ENCODE measurements at places on chromosomes 6 and 20.
A peak's percentile ranks its signal among the peaks of the same experiment; 100 is the strongest.

DNA sequence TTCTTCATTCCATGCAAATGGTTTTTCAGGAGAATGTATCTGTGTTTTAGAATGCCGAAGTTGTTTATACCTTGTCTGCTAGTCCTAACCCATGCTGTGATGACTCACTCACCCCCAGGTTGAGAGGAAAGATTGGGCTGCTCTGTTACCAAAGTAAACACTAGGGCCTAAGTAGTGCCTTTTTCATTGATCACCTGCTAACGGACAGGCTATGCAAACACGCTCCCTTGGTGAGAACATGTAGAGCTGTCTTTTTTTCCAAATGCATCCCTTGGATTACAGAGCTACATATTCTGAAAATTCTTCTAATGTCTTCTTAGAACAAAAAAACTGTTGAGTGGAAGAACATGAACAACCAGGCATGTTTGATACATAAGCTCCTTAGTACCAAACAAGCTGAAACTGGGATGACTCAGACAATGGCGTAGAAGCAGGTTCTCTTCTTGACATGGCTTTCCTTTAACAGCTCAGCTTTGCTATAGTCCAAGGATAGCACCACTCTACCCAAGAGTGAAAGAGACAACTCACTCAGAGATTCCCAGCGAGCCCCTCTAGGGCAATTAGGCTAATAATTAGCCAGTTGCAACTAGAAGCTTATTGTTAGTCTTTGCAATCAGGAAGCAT is 20.5 kb downstream of the PERP start:
- DNase-seq, result no peak

DNA sequence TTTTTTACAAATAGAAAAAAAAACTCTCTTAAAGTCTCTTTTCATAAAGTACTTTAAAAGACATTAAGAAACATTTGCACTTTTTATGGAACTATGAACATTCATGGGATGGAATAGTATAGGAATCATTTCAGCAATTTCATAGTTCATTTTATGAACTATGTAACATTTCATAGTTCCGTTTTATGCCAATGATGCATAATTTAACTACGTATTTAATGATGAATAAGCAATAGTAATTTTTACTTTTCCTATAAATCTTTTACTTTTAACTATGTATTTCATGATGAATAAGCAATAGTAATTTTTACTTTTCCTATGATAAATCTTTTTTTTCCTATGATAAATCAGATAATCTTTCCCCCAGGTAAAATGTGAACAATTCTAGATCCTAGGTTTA is 47.7 kb downstream of the FAM184A start:
- no peak for DNase-seq

GRCh38 chr6:4786996-4787395 is 10.8 kb downstream of the CDYL start:
- DNase-seq, result no peak

DNA sequence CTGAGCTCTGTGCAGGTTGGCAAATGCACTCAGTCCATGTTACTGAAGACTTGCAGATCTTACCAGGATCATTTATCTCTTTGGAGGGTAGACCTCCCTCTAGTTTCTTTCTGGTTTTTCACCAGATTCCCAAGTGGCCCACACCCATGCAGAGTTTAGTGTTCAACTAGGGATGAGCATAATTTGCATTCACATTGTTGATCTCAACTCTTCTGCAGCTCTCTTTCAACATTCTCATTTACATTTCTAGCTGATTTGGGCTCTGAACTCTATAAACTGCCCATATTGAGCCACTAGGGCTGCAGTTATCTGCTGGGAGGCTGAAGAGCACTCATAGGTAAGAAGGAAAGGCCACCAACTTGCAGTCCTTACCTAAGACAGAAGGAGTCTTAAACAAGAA is 17.9 kb upstream of the HLA-C start:
- DNase-seq, result no peak

DNA sequence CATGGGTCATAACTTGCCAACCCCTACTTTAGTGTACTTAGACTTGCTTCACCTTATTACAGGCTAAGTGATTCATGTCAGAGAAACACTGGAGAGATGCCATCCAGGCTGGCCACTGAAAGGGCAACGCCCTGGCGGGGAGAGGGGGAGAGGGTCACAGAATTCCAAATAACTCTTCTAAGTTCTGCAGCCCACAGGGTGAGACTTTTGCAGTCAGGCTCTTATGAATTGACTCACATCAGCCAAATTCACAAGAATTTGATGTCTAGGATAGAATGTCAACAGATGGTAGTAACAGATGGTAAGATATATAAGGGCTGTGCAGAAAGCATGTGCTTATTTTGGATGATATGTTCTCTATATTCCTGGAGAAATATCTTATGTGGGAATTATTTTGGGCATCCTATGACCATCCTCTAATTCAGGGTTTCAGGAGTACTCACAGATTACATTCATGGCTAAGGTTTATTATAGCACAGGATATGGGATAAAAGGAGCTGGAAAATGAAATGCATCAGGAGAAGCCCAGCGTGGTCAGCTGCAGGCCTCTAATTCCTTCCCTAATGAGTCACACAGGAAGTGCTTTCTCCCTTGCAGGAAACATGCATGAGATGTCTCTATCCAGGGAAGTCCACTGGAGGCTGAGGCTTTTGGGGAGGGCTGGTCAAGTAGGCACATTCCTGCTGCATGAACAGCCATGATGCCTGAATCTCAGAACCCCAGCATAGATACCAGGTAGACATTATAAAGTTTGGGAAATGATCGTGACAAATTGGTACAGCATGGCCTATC is 58.7 kb upstream of the RIN2 start:
- DNase-seq, result no peak

DNA sequence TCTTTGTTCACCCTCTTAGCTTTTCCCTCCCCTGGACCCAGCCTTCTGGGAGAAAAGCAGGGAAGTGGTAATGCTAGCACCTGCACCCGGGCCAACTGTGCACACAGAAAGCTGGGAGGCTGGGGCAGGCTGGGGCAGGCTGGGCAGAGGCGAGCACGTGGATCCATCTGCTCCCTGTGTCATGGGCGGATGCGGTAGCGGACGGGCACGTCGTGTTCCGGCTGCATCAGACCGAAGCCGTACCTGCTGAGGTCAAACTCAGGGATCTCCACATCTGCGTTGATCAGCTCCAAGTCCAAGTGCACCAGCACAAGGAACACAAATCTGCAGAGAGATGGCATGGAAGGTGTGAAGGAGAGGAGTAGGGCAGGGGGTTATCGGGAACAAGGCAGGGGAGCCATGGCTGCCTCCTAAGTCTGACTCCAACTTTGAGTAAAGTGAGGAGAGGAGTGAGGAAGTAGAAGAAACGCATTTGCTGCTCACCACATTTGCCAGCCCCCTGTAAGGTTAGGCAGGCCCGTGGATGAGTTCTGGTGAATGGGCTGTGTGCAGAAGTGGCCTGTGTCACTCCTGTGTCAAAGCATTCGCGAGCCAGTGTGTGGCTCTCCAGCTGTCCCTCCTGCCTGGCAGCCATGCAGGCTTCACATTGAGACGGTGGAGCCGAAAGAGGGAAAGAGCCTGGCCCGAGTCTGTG is 25.4 kb upstream of the KCNB1 start:
- no peak for DNase-seq

DNA sequence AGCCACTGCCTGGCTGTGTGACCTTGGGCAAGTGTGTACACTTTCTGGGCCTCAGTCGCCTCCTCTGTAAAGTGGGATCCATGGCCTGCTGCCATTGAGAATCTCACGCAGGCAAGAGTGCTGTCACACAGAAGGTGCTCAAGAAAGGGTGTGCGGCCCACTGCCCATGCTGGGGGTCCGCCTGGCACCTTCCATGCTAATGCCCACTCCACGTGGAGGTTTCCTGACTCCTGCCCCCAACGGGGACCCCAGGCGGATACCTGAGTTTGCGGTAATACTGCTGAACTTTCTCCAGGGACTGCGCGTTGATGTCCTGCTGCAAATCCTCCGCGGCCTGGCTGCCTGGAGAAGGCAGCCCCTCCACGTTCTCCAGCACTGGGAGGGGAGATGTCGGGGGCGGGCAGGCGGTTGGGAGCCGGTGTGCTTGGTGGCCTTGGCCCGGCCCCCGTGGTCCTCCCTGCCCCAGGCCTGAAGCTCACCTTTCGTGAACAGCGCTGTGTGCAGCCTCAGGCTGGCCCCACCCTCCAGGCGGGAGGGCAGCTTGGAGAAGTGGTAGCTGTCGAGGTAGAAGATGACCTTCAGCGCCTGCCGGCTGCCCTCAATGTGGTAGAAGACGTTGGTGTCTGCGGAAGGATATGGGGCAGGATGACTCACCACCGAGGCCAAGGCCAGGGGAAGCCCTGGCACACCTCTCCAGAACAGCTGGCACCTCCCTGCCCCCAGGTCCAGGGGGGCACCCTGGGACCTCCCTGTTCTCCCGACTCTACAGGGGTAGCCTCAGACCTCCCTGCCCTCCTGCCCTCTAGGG is 195.6 kb downstream of the PREX1 start:
- no peak for DNase-seq

GRCh38 chr6:17986656-17987446 is 584 bp downstream of the KIF13A start:
- DNase-seq, result peak; percentile 26

DNA sequence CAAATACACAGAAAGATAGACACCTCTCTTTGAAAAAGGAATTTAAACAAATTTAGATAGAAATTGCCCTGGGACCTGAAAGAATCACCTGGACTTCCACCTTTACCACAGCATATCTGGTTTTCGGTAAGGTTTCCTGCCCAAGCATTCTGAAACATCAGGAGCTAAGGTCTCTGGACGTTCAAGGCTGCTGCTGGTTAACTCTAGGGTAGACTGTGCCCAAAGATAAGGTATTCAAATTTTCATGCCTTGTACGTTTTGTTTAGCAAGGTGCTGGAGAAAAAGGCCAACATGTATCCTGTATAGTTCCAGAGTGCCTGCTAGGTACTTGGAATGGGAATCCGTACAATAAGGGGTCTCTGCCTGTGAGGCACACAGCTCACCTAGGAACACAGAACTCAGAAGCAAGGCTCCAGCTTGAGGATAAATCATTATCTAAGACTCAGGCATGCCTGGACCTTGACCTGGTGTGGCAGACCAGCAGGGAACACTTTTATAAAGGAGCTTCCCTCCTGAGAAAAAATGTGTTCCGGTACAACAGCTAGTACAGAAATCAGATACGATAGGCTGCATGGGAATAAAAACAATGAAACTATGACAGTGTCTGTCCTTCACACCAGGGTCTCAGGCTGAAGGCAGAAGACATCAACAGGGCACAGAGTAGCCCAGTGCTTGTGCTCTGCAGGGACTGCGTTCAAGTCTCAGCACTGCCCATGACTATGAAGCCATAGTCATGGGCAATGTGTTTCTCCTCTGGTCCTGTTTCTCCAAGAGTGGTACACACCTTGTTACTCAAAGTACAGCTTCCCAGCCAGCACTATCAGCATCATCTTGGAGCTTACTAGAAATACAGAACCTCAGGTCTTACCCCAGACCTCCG is 70.4 kb downstream of the METTL24 start:
- DNase-seq, result no peak

DNA sequence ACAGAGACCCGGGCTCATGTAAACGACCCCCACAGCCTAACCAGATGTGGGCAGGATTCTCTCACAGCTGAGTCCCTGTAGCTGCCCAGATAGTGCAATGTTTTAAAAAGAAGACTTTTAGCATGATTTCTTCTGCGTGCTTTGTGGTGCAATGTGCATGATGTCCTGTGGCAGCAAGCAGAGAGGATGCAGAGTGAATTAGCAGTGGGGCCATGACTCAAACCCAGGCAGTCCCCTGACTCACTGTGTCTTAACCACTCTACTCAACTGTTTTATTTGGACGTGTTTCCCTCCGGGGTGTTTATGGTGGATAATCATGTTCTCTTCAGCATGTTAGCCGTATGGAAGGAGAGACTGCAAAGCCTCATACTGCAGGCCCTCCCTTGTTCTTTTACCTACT is 247.9 kb downstream of the SLC24A3 start:
- DNase-seq, result no peak

GRCh38 chr6:74892091-74892490 is 313.8 kb downstream of the COL12A1 start:
- no peak for DNase-seq

DNA sequence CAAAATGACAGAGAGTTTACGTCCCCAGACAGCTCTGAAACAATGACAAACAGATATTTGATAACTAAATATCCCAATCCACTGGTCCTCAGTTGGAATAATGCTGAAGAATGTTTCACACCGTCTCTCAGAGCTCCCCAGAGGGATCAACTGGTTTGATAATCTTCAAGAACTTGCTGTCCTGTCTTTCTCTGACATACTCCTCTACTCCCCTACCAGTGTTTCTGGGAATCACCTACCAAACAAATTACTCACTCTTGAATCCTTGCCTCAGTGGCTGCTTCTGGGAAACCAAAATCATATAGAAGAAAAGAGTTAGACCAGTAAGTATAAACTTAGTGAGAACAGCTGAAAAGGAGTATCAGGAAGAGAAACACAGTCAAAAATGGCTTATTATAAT is 469.7 kb upstream of the JAG1 start:
- DNase-seq, result no peak

- DNase-seq, result no peak
Observed at GRCh38 chr6:84522135-84522549, 242.3 kb downstream of the TBX18 start.

DNA sequence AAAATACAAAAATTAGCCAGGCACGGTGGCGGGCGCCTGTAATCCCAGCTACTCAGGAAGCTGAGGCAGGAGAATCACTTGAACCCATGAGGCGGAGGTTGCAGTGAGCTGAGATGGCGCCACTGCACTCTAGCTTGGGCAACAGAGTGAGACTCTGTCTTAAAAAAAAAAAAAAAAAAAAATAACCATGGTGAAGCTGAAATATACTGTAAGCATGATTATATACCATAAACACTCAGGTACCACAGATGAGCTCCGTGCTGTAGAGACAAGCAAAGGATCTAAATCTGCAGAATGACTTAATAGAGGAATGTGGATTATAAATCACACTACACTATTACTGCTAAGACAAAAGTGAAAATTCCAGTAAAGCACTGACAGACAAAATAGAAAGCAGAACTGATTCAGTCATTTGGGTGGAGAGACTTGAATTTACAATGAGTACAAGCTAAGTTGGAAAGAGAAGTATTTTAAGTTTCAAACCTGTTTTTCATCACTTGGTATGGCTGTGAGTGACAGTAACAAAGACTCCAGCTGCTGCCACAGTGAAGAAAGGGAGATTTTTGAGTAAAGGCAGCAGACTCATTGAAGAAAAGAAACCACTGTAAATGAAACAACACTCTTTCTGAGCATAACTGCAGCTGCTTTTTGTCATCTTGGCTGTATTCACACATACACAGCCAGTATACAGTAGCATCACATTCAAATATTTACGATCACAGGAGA is 322.1 kb downstream of the RNGTT start:
- DNase-seq, result no peak

DNA sequence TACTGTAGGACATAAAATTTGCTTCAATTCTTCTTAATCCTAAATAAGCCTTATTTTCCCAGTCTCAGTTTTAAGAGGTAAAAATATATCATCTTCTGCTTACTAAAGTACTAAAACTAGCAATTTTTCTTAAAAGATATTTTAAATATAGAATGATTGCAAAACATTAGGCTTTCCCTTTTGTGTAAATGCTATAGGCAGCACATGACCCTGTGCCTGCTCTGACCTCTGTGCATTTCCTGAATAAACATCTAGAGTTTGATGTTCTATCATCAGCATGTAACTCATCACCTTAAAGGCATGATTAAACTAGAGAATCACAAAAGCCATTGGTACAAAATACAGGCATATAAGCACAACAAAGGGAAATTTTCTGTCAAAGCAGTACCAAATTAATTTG is 422.7 kb downstream of the TFAP2B start:
- DNase-seq, result no peak
